Memory B cell (primary cell): ENCODE measurements at places on chromosomes 5 and 9.

DNA sequence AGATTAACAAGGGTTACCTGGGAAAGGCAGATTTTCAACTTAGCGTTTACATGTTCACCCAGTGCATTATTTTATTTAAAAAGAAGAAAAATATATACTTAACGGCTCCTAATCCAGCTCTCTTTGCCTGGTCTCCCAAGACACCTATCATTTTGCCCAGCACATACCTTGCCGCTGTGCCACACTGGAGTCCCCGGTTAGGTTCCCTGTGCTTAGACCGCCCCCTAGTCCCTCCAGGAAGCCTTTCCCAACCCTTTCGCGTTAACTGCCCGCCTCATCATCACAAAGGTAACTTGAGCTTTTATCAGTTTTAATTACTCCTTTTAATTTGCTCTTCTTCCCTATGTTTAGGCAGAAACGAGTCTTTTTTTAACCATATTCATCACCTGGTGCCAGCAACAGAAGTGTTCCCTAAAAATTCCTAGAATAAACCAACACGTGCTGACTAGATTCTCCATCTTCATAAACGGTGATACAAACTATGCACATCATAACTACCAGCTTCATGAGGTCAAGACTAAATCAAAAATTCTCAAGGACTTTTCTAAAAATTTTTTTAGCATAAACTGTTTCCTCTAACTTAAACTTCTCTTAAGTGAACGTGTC, 19.7 kb downstream of the DNAJA1 start:
- no peak for DNase-seq

- DNase-seq: no peak
These were observed 118.0 kb upstream of the OTULINL start for GRCh38 chr5:14463629-14464028.

DNA sequence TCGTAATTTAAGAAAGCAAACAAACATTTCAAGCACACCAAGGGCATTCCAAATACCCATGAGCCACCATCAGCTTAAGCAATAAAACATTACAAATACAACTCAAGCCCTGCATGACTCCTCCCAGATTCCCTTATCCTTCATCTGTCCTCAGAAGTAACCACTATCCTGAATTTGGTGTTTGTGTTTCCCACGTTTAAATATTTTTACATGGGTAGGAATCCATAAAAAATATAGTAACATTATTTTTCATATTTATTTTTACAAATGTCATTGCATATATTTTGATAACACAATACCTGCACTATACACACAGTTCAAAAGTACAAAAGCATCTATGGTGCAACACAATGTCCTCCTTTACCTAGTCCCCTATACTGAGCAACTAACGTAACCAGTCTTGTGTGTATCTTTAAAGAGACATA, 6.4 kb downstream of the PRKAA1 start:
- no peak for DNase-seq

DNA sequence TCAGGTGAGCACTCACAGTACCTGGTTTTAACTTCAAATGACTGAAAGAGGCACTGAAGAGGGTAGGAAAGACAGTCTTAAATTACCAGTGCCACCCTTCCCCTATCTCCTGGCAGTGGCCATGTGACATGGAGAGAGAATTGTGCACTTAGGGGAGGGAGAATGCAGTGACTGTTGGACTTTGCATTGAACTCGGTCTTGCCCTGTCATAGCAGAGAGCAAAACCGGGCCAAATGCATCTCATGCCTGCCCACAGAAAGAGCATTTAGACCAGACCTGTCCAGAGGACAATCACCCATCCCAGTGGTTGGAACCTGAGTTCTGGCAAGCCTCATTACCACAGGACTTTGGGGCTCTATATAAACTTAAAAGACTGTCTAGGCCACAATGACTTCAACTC, 211.8 kb upstream of the SH3GL2 start:
- no peak for DNase-seq

- DNase-seq: no peak
These were observed 3.9 kb downstream of the GLIPR2 start for GRCh38 chr9:36140086-36141084.

DNA sequence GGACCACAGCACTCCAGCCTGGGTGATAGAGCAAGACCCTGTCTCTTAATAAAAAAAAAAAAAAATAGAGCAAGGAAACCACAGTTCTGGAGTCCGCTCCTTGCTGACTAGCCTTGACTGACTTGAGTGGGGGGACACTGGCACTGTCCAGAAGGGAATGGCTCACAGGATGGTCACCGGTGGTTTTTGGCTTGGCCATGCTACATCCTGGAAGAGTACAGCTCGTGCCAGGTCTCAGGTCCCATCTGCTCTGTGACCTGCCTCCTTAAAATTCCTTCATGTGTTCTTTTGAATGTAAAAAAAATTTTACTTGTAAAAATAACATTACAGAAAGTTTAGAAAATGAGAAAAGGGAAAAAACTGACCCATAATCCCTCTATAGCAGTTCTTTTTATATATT, 5.6 kb downstream of the NANS start:
- no peak for DNase-seq

GRCh38 chr9:107351382-107352045, 68.4 kb downstream of the RAD23B start:
- no peak for DNase-seq

DNA sequence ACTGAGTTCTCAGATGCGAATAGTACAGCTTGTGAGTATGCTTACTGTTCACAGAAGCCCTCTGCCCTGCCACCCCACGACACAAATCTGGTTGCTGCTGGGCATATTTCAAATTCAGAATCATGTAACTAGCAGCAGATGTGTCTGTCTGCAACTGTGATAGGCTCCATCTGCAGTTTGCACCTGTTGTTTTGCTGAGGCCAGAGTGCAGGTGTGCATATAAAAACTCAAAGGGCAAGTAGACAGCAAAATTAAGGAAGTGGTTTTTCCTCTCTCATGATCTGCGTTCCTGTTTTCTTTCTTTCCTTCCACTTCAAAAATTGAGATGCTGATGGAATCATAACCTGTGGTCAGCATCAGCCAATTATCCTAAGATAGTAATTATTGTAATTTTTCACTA, 1000.5 kb downstream of the PTPRD start:
- DNase-seq: peak; percentile 11

GRCh38 chr9:14674630-14675029, 18.6 kb downstream of the ZDHHC21 start:
- no peak for DNase-seq

DNA sequence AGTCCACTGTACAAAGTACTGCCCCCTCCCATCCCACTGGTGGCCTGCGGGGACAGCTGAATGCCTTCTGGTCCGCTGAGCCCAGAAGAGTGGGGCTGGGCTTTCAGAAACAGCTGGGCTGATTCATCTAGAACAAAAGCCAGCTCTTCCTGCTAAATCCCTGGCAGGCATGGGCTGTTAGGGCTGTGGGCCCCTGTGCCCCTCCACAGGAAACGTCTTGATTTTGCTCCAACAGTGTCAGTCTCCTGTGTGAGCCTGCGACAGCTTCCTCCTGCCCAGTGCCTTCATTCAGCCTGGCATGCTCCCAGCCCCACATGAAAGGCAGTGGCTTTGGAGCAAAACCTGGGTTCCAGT, 6.9 kb upstream of the GSN start:
- no peak for DNase-seq

DNA sequence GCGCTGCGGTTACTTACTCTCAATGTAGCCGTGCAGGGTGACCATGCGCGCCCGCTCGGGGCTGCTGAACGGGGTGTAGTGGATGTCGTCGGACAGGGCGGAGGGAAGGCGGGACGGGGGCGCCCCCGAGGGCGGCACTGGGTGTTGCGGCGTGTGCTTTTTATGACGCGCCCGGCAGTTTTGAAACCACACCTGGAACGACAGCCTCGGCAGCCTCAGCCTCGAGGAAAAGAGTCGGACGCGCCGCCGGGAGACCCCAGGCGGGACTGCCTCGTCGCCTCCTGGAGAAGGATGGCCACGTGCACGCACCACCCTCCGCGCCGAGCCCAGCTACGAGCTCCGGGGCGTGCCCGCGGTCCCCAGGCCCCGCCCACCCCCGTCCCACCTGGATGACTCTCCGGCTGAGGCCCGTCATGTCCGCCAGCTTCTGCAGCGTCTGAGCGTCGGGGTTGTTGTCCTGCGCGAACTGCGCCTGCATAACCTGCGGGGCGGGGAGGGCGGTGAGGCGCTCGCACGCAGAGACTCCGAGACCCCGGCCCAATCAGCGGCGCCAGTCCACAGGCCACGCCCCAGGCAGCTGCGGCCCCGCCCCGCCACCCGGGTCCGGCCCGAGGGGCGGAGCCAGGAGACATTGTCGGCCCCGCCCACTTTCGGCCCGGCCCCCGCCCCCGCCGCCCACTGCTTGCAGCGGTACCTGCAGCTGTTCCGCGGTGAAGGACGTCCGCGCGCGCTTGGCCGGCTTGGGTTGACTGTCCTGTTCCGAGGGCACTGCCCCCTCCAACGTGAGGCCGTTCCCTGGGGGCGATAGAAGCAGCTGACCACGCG, 15.0 kb downstream of the LHX6 start:
- peak; percentile 20 for DNase-seq

- DNase-seq: no peak
These were observed 1.6 kb downstream of the SPACA9 start for GRCh38 chr9:132880324-132880661.

- no peak for DNase-seq
These were observed 119.4 kb downstream of the IRX1 start for GRCh38 chr5:3715062-3715461.

GRCh38 chr5:72137826-72138409, 30.6 kb downstream of the MAP1B start:
- DNase-seq: no peak

GRCh38 chr5:43619380-43619779, 16.4 kb downstream of the NNT start:
- no peak for DNase-seq

DNA sequence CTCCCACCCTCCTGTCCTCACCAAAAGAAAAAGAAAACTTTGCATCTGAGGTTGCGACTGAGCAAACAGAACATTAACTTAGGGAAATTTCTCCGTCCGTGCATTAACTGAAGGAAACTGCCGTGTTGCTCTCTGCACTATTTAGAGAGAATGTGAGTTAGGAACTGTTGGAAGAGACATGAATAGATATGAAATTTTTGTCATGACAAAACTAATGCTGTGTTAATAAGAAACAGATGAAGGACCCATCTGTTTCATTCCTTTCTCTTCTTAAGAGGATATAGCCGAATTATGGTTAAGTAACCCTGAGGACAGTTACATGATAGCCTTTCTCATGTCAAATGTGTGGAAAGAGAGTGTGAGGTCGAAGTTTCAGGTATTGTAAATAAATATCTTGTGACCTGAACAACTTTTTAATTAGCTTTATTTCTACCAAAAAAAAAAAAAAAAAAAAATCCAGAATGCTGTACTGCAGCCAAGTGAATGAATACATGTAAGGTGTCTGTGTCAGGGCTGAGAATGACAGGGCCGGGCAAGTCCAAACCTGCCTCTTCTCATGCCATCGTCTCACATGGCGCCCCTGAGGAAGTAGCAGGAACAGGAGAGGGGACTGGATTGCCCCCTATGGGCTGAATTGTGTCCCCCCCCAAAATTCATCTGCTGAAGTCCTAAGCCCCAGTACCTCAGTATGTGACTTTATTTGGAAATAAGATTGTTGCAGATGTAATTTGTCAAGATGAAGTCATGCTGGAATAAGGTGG, 35.6 kb upstream of the ANKRD33B start:
- DNase-seq: no peak

GRCh38 chr9:20630241-20630943, 8.1 kb upstream of the MLLT3 start:
- no peak for DNase-seq

DNA sequence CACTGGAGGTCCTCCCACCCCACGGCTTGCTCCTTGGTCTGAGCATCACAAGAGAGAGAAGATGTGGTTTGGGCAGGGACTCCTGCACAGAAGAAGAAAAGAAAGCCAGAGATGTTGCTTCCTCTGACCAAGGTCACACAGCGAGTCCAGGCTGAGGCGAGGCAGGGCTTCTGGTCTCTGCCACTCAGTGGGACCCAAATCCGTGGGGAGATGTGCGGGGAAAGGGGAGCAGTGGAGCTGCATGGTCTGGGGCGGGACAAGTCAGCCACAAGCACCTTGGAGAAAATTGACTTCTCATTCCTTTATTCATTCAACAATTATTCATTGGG, 150.9 kb downstream of the C9orf50 start:
- DNase-seq: no peak

- DNase-seq: peak; percentile 94
These were observed at the start of gene PDLIM7 for GRCh38 chr5:177497292-177498012. PDLIM7 (minus strand) TSS chr5:177497604; CDS start chr5:177496512, 1,092 bp downstream.

DNA sequence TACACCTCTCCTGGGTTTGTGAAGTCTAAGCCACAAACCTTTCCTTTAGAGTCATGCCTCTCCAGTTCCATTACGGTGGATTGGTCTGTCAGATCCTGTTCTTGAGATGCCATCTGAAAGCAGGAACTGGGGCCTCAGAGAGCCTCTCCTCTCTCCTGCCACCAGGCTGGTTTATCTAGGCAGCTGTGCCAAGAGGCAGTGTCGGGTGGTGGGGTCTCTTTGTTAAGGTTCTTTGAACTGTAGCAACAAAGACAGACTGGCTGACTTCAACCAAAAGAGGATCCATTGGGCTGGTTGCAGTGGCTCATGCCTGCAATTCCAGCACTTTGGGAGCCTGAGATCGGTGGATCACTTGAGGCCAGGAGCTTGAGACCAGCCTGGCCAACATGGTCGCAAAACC, 66.0 kb upstream of the ANGPTL2 start:
- DNase-seq: no peak

- no peak for DNase-seq
These were observed 88.6 kb downstream of the NRG2 start for GRCh38 chr5:139954462-139954861.

DNA sequence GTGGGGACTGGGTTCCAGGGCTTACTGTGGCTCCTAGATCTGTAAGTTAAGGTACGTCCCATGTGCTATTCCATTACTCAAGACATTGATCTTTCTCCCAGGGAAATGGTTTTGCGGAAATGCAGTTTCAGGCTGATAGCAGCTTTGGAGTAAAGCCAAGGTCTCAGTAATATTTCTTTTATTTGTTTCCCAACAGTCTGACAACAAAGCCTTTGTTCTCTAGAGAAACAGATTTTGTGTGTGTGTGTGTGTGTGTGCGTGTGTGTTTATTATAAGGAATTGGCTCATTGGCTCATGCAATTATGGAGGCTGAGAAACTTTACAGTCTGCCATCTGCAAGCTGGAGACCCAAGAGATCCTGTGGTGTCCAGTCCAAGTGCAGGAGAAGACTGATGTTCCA, 12.1 kb upstream of the POC5 start:
- DNase-seq: no peak

DNA sequence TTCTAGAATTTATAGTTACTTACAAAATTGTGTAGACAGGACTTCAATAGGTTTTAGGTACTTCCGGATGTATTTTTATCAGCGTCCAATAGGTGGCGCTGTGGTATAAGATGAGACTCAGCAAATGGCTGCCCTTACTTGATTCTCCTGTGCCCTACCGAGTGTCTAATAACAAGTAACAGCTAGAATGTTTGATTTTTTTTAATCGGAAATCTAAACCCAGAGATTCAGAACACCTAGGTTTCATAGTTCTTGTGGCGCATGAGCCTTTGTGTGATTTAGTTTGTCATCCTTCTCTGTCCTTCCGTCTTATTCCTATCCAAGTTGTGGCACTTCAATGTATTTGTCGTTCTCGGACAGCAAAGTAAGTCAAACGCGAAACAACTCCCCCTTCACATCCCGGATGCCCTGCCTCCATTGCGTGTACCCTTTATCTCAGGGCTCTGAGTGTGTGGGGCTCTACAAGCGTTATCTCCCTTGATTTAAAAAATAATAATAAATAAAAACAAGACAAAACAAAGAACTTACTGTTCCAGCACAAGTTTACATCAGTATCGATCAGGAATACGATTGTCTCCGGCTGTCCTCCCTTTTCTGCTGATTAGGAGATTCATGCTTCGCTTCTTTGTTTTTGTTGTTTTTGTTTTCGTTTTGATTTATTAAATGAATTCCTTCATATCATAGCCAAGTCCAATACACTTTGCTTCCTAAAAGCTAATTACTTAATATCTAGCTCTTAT, 50.7 kb upstream of the SLC30A5 start:
- DNase-seq: peak; percentile 80
